Stimulated activated CD4-positive, alpha-beta T cell treated with anti-CD3 and anti-CD28 coated beads, Interleukin-12 subunit alpha, Interleukin-12 subunit beta, amount 100 ng/mL, for 24 hours (primary cell): ENCODE measurements at places on chromosomes 11 and 22.

- no peak for DNase-seq
These were observed 37.6 kb upstream of the CEP295 start for GRCh38 chr11:93623920-93624319.

- DNase-seq: no peak
These were observed 83.6 kb upstream of the PRR5 start for GRCh38 chr22:44618400-44618799.

- DNase-seq: no peak
These were observed 151.9 kb downstream of the CACNA1I start for GRCh38 chr22:39722501-39722900.

GRCh38 chr22:27111796-27112672 is 454.6 kb downstream of the MIAT start:
- no peak for DNase-seq

DNA sequence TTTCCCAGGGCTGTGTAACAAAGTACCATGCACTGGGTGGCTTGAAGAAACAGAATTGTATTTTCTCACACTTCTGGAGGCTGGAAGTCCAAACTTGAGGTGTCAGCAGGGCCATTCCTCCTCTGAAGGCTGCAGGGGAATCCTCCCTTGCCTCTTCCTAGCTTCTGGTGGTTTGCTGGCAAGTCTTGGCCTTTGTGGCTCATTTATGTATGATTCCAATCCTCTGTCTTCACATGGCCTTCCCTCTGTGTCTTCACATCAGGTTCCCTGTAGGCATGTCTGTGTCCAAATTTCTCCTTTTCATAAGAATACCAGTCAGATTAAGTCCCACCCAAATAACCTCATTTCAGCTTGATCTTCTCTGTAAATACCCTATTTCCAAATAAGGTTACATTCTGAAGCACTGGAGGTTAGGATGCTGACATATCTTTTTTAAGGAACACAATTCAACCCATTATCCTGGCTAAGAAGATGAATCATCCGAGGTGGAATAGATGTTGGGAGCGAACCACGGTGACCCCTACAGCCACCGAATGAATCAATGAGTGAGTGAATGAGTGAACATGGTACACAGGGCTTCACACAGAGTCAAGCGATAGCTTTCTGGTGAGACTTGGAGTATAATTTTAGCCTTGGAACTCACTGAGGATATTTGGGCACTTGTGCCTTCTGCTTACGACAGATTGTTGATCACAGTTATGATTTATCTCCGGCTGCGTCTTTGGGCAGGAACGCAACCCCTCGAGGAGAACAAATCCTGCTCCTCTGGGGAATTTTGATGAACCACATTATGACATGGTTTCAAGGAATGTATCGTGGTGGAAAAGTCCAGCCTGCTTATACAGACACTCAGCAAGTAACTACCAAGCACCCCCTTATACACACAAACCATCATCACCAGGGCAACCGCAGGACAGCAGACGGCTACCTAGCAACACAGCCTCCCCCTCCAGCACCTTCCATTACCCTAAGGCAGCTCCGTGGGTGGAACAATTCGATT is 34.3 kb upstream of the MICAL2 start:
- no peak for DNase-seq

- DNase-seq: no peak
These were observed 560 bp downstream of the TBX1 start for GRCh38 chr22:19760951-19761724.

DNA sequence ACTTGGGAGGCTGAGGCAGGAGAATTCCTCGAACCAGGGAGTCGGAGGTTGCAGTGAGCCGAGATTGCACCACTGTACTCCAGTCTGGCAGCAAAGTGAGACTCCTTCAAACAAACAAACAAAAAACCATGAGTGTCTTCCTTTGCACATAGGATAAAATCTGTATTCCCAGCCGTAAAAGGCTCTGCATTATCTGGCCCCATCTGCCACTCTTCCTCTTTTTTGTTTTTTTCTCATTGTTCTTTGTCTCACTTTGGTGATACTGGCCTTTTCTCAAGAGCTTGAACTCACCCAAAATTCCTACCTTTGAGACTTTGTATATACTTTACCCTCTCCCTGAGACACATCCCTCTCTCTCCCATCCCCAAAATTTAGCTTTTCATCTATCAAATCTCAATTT is 17.6 kb downstream of the FDX1 start:
- DNase-seq: no peak

GRCh38 chr11:117770061-117770460 is 27.0 kb downstream of the DSCAML1 start:
- DNase-seq: no peak

DNA sequence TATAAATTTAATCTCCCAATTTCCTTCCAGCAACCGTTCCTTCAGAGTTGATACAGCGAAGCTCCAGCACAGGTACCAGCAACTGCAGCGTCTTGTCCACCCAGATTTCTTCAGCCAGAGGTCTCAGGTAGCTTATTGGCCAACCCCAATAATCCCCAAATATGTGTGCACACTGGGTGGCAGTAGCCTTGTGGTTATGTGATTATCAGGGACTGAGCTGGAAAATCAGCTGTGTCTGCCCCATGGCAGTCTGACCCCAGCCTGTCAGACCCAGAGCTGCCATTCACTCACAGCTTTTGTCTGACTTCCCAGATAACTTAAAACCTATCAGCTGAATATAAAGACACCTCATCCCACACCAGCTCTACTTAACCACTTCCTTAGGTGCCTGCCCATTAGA is 2.0 kb downstream of the HSCB start:
- no peak for DNase-seq

DNA sequence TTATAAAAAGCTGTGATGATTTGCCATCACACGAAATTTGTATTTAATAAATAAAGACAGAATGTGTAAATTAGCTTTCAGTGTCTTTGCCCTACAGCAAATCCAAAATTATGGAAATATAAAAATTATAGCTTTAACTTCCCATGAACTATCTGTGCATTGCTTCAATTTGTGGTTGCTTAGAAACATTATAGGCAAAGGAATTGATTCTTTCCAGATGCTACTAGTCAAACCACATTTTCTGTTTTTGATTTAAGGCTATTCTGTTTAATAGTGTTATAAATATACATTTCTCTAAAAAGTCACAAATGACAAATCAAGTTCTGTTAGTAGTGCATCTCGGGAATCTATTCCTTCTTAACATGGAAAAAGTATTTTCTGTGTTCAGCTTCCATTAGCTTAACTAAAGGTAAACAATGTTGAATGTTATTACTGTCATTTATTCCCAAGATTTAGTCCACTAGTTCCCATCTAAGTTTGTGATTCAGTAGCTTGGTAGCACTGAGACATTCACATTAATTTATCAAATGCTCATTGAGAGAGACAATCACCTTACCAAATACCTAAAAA is 1086.3 kb upstream of the CCDC90B start:
- DNase-seq: no peak

DNA sequence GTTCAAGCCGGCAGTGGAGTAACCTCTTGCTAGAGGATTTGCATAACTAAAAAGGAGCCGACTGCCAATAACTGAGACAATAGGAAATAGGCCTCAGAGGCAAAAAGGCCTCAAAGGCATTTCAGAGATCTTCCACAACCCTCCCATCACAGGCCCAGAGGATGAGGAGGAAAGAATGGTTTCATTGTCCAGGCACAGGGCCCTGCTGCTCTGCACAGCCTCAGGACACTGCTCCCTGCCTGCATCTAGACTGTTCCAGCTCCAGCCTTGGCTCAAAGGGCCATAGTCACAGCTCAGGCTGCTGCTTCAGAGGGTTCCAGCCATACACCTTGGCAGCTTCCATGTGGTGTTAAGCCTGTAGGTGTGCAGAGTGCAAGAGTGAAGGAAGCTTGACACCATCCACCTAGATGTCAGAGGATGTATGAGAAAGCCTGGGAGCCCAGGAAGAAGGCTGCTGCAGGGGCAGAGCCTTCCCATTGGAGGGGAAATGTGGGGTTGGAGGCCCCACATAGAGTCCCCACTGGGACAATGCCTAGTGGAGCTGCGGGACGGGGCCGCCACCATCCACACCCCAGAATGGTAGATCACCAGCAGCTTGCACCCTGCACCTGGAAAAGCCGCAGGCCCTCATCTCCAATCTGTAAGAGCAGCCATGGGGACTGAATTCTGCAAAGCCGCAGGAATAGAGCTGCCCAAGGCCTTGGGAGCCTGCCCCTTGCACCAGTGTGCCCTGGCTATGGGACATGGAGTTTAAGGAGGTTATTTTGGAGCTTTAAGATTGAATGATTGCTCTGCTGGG is 8.2 kb upstream of the LRP5 start:
- DNase-seq: no peak

GRCh38 chr22:41140365-41140957 is 48.1 kb downstream of the EP300 start:
- no peak for DNase-seq

- no peak for DNase-seq
These were observed 126.7 kb downstream of the HIPK3 start for GRCh38 chr11:33383920-33384209.

- no peak for DNase-seq
These were observed 615.7 kb downstream of the BRD1 start for GRCh38 chr22:49212002-49212401.

DNA sequence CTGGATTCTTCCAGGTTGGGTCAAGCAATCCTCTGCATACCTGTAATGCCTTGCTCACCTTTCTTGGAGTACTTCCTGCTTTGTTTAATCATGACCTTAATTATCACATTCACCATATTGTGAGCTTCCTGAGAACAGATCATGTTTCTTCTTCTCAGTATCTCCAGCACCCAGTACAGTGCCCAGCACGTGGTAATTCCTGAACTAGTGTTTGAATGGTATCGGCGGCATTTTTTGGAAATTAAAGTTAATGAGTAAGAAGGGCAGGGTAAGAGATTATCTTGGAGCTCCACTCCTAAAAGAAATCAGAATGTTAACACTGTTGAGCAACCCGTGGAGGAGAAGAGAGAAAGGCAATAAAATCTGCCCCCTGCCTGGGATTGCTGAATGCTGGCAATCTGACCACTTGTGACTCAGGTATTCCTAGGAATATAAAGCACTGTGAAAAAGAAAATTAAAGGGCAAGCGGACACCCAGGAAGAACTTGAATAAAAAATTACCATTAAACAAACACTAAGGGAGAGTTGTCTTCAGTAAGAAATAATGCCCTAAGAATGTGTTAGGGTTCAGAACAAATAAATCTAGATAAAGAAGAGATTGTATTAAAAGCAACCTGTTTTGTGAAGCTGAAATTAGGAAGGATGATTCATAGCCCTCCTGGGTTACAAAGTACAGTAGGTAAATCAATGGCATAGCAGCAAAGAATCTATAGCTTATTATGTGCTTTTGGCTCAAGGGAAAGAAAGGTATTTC is 92.9 kb downstream of the PDHX start:
- DNase-seq: no peak

GRCh38 chr11:114089748-114090147 is 30.2 kb downstream of the ZBTB16 start:
- no peak for DNase-seq

- no peak for DNase-seq
These were observed 229.9 kb upstream of the ANO5 start for GRCh38 chr11:21963013-21963412.

DNA sequence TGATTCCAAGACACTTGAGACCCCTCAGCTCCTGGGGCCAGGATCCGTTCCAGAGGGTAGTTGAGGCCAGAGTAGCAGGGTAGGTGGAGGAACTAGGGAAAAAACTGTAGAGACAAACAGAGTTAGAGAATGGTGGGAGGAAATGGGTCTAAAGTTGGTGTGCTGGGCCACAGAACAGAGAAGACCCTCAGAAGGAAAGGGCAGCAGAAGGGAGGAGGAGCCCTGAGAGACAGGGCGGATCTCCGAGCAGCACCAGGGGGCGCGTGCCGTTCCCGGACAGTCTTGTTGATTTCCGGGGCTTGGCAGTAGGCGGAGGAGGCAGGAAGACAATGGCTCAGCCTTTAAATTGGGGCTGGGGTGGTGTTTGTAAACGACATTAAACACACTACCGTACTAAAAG is 2.4 kb upstream of the CECR2 start:
- peak; percentile 31 for DNase-seq

GRCh38 chr11:33924341-33924740 is 32.5 kb upstream of the LMO2 start:
- DNase-seq: no peak

GRCh38 chr11:82559609-82560008 is 174.1 kb downstream of the FAM181B start:
- DNase-seq: no peak

GRCh38 chr11:69217276-69218105 is 61.8 kb downstream of the SMIM38 start:
- DNase-seq: no peak

GRCh38 chr11:73140213-73141030 is 1.7 kb downstream of the FCHSD2 start:
- DNase-seq: no peak

DNA sequence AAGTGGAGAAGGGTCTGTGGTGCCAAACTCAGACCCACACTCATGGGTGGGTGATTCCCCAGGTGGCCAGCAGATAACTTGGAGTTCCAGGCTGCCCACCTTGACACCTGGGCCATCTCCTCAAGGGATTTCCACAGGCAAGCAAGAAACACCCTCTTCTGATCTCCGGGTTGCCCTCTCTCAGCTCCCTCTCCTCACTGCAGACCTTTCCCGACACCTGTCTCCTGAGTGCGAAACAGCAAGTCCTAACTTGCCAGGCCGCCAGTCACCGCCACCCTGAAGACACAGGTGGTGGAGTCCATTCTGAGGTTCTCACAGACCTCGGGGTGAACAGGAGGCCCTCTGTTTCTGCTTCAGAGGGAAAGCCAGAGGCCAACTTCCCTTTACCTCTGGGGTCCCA is 16.6 kb downstream of the GALNT18 start:
- DNase-seq: no peak

- no peak for DNase-seq
These were observed 37.5 kb downstream of the ATG16L2 start for GRCh38 chr11:72851726-72852125.

DNA sequence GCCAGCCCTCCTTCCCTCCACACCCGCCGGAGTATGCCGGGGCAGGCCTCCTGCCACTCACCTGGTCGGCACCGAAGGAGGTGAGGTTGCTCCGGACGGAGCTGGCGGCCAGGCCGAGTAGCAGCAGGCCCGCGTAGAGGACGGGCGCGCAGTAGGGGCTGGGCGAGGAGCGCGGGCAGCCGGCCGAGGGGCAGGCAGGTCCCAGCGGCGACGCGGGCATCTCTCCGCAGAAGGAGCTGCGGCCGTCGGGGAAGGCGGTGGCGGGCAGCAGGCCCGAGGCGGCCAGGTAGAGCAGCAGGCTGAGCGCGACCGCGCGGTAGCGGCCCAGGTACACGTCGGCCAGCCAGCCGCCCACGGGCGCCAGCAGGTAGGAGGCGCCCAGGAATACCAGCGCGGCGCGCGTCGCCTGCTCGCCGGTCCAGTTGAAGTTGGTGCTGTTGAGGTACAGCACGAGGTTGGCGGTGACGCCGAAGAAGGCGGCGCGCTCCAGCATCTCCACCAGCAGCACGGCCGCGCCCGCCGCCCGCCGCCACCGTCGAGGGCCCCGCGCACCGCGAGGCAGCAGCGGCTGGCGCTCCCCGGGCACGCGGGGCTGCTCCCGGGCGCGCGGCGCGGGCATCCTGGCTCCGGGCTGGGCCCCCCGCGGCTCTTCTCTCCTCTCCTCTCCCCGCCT is 907 bp downstream of the SLC15A3 start:
- DNase-seq: no peak

DNA sequence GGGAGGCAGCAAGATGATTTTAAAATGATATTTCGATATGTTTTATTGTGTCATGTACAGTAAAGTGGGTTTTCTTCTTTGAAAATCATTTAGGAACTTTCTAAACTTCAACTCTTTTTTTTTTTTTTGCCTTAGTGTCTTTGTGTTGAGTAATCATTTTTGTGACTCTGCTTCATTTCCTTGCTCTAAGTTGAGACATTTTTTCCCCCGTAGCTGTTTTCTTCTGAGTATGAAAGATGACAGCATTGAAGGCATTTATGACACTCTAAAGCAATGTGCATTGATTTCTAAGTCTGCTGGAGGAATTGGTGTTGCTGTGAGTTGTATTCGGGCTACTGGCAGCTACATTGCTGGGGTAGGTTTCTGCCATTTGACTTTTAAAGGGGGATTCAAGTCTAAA is 23.5 kb downstream of the RRM1 start:
- DNase-seq: no peak
